NCI-H1930 (cell line): ENCODE measurements at places on chromosomes 4 and X.

DNA sequence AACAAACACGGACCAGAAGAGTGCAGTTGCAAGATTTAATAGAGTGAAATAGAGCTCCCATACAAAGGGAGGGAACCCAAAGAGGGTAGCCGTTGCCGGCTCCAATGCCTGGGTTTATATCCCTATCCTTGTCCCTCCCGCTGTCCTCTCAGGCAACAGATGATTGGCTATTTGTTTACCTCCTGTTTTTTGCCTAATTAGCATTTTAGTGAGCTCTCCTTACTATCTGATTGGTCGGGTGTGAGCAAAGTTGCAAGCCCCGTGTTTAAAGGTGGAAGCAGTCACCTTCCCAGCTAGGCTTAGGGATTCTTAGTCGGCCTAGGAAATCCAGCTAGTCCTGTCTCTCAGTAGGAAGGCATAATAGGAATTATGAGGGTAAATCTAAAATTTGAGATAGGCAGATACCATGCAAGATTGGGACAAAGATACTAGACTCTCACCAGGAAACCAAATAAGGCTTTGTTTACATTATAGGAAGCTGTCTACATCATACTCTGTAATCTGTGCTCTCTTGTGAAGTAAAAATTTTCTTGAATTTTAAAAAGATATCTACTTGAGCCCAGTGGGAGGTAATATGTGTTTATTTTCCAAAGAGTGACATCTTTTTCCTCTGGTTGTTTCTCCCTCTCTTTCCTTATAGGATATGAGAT is 65.9 kb downstream of the ATP10D start:
- DNase-seq: no peak

DNA sequence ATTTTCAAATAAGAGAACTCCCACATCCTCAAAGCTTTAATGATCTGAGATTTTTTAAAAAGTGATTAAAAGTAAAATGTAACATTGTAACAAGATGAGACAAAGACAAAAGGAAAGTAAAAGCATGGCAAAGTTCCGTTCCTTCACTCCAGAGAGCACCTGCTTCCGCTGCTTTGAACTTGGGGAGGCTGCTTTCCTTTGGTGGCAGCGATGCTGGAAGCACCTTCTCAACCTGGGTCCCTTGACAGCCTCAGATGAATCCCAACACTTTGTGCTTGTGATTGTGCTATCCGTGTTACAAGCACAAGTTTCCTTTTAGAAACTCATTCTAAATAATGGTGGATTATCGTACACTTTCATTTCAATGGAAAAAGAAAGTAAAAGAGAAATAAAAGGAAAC is 59.7 kb downstream of the HADH start:
- DNase-seq: no peak

- no peak for DNase-seq
These were observed 45.8 kb upstream of the CLCN4 start for GRCh38 chrX:10110984-10111363.

DNA sequence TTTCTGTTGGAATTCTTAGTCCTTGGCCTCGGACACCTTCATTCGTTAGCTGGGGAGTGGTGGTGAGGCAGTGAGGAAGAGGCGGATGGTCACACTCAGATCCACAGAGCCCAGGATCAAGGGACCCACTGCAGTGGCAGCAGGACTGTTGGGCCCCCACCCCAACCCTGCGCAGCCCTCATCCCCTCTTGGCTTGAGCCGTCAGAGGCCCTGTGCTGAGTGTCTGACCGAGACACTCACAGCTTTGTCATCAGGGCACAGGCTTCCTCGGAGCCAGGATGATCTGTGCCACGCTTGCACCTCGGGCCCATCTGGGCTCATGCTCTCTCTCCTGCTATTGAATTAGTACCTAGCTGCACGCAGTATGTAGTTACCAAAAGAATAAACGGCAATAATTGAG is 23.4 kb downstream of the PIGG start:
- no peak for DNase-seq

GRCh38 chr4:150582146-150582872 is at the start of gene MAB21L2:
TSS of gene MAB21L2 (plus strand) at chr4:150582151. CDS start at chr4:150583030, 879 bp downstream.
- no peak for DNase-seq

DNA sequence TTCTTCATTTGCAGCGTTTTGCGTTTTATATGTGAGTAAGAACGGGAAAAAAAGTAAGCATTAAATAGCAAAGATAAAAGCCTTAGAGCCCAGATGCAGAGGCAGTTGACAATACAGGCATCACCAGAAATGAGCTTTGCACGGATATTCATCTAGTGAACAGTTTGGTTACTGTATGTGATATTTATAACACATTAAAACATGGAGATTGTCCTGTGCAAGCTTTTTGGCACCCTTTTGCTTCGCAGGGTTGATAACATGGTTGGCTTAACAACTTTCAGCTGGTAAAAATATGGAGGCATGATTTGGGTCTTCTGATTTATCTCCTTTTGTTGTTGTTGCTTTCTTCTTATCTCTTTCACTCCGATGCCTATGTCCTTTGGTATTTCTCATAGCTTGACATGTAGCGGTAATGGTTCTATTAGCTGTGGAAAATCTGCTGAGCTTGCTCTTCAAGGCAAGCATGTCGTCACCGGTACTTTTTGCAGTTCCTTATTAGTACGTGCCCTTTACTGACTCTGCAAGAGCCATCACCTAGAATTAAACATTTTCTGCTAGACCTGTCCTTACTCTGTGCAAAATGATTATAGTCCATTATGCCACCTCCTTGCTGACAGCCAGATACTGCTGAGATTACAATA is 102.9 kb downstream of the PCDH7 start:
- DNase-seq: no peak

GRCh38 chr4:164373021-164373420 is 380.9 kb upstream of the SMIM31 start:
- DNase-seq: no peak

DNA sequence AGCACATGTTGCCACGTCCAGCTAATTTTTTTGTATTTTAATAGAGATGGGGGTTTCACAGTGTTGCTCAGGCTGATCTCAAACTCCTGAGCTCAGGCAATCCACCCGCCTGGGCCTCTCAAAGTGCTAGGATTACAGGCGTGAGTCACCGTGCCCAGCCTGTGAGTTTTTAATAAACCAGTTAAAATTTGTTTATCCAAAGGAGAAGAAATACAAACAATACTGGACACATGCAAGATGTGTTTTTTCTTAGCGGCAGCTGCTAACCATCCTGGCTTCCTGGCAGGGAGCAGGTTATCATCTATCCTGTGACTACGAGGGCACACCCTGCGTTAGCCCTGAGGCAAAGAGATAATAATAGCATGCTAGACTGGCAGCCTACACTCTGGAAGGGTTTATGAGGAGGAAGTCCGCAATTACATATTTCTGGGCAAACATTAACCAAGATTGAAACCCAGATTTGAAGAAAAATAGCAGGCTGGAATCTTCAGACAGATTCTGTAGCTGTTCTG is 191.4 kb downstream of the SPRY1 start:
- DNase-seq: no peak

- no peak for DNase-seq
These were observed 187.3 kb downstream of the GABRB1 start for GRCh38 chr4:47218631-47219030.

- DNase-seq: no peak
These were observed 12.3 kb upstream of the UBA1 start for GRCh38 chrX:47181301-47181700.

DNA sequence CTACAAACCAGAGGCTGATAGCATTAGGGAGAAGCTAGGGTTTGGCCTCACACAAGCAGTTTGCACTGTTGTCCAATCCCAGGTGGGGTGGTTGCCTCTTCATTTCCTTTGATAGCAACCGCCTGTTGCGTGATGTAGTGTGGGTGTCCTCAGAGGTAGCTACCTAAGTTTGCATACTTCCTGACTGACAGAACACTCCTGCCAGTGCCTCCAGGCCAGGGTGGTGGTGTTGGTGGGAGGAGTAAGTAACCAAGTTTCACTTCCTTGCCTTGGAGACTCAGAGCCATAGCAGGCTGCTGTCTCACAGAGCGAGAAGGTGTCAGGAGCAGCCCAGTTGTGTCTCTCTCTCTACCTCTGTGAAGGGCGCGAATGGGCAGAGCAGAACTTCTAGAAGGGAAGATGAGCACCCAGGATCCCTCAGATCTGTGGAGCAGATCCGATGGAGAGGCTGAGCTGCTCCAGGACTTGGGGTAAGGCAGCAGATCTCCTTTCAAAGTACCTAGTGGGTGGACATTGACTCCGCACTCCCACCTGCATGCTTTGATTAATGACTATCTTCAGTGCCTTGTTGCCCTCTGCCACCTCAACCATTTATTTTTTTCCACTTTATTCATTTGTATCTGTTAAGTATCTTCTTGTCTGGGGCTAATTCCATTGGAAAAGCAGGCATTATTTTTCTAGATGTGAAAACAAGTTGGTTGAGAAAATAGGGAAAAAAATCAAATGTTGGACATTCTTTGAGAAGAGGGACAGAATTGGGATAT is at the start of gene DAPP1:
Gene DAPP1, plus strand, starts transcription at position 283 of the 764 bp plus-strand sequence. Its CDS starts 87 bp downstream, at position 370.
- DNase-seq: no peak

GRCh38 chr4:82149750-82150149 is 224.0 kb downstream of the HNRNPD start:
- no peak for DNase-seq

DNA sequence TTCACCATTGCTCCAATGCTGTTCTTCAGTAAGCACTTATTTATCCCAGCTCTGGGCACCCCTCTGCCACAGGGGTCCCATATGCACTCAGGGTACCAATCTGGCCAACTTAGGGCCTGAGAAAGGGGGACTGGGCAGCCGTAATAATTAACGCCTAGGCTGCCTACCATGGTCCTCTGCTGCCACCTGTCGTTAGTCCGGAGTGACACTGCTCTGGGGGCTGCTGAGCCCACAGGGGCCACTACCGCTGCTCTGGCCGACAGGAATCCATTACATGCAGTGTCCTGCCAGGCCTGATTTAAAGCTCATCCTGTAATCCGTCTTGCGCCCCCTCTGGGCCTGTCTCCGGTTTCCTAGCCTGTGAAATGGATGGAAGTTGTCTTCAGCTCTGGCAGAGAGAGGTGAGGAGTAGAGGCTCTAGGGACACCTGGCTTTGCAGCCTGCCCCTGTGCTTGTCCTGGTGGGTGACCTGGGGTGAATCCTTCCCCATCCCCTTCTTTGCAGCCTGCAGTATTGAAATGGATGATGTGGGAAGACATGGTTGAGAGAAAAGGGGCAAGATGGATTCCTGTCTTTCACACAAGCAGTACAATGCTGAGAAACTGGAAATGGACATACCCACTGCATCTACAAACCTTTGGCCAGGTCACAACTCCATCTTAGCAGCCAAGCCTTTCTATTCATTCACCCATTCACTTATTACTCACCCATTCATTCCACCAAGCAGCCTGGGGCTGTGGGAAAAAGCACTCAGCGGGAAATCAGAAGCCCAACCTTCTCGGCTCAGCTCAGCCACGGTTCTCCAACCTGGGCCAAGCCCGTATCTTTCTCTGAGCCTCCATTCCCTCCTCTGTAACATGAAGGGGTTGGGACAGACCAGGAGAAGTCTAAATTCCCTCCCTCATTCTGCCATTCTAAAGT is 116.3 kb upstream of the NALF2 start:
- DNase-seq: no peak

DNA sequence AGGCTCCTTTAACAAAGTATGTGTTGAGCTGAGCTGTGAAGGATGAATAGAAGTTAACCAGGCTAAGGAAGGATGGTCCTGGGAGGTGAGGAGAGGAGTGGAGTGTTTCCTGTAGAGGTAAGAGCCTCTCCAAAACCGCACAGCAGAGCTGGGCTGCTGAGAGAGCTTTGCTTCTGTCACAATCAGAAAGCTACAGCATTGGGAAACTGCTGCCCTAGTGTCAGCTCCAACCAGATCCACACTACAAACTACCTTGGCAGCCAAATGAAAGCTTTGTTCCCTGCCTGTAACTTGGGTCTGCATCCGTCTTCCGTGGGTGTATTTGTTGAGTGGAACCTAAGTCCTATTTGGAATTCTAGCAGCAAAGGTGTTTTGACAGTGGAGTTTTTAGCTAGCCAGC is 91.8 kb downstream of the REPS2 start:
- DNase-seq: no peak

DNA sequence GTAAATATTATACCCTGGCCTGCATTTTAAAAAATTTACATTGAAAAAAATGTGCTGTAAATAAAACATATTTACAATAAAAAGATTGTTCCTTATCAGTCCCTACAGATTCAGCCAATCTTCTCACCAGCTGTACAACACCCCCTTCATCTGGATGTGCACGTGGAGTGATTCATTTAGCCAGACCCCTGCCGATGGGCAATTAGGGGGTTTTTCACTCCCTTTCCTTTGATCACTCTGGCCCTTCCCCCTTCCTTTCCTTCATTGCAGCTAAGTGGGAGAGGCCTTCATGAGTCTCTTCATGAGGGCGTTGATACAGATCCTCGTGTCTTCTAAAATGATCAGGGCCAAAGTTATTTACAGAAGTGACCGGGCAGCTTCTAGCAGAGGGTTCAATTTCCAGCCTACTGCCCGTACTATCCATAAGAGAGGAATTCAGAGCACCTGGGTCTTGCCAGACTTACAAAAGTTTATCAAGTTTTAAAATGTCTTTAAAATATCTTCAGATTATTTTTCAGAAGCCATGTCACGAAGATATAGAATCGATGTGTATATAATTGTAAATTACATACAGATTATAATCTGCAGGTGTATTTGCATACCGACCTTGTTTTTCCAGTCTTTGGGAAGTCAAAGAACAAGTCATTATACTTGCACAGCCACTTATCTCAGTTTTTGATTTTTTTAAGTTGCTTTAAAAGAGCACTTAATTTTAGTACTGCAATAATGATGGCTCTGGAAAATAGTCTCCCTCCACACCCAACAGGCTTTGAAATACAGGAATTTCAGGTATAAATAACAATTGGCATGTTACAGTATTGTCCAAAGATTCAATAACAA is 21.4 kb upstream of the RASL11B start:
- no peak for DNase-seq

- DNase-seq: no peak
These were observed 57.4 kb upstream of the MSN start for GRCh38 chrX:65610040-65610439.

DNA sequence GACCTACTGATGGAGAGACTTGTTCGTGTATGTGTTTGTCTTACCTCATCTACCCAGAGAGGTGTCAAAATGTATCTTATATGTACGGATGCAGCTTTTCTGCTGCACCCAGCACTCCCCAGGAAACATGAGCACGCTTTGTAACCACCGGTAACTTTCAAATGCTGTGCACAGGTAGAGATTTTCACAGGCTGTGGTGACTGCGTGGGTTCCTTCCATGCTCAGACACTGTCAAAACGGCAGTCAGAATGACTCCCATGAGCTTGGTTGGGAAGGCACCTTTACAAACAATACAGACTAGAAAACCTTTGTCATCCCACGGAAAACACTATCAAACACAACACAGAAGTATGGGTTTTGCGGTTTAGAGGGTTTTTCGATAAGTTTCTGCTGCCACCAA is 28.2 kb downstream of the F11 start:
- no peak for DNase-seq

- no peak for DNase-seq
These were observed 82.1 kb upstream of the PAK3 start for GRCh38 chrX:111013778-111014455.

- no peak for DNase-seq
These were observed 171.2 kb downstream of the MSN start for GRCh38 chrX:65838674-65839073.

- DNase-seq: no peak
These were observed 133.7 kb upstream of the CPXCR1 start for GRCh38 chrX:88613338-88613737.
